ENCODE measurements at places on chromosomes 2 and 18. TPM values are rescaled to one million over a fixed set of nuclear protein-coding genes. Genes with fewer than 3 reads are reported as not detected.

Gene TSPYL6
- 0.08 TPM for total RNA-seq

Gene UGT1A10
- total RNA-seq = not detected

Gene ERCC3
- total RNA-seq = 22.4 TPM

Gene IL18RAP
- 0.30 TPM for total RNA-seq

Gene EVA1A
- total RNA-seq = 0.41 TPM

Gene SP5
- total RNA-seq = 0.44 TPM

Gene IL1R2
- 0.96 TPM for total RNA-seq

Gene PROC
- not detected for total RNA-seq

Gene ZNF396
- 0.71 TPM for total RNA-seq

Gene TMEM185B
- total RNA-seq = 21.0 TPM

Gene PTPN4
- 45.4 TPM for total RNA-seq
